ENCODE measurements at places on chromosomes 7 and 10.

DNA sequence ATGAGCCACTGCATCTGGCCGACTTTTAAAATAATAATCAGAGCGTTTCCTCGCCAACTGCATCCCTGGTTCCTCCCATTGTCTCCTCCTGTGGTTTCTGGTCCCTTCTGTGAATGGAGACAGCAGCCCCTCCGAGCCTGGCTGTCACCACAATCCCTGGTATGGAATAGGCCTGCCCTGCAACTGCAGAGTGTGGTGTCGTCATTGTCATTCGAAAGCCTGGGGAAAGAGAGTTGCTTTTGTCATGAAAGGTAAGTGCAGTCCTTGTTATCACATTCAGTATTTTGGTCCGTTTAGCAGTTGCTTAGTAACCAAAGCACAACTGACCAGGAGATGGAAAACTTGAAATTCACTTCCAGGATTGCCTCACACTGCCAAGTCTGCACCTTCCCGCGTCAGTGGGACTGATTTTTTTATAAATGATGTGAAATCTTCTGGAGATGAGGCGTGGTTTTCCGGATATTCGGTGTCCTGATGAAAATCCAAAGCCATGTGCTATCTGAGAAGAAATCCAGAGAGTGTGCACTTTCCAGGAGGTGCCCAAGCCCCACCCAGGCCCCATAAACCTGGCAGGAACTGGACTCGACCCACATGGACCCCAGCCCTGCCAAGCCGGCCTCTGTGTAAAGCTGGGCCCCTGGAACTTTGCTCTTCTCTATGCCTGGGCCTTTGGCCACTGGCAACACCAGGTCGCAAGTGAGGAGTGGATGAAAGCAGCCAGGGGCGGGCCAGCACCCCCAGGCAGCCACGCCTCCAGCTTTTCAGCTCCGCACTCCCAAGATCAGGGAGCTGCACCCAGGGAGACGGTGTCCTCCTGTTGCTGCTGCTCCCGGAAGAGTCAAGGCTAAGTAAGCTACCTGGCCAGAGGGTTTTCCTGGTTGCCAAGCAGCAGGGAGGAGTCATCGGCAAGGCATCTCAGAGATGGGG is 133.7 kb upstream of the SH2B2 start:
- no peak for DNase-seq

GRCh38 chr7:128233471-128233870 is 7.6 kb upstream of the LEP start:
- no peak for DNase-seq

DNA sequence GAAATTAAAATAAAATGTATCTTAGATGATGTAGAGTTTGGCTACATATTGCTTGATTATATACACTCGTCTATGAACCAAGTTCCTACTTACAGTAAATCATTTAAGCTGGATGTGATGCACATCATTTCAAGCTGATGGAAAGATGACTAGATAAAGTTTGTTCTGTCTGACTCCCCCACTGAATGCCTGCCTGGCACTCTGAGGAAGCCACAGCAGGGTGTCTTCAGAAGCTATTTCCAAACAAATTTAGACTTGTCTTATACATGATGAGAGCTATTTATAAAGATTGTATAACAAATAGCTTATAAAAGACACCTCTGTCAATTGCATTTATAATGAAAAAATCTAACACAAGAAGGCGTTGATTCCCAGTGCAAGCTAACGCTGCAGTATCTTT is 741.4 kb downstream of the MAGI2 start:
- DNase-seq: no peak

- no peak for DNase-seq
Observed at GRCh38 chr7:30655096-30655970, 26.9 kb downstream of the CRHR2 start.

- no peak for DNase-seq
Observed at GRCh38 chr7:4472728-4473127, 209.4 kb upstream of the FOXK1 start.

DNA sequence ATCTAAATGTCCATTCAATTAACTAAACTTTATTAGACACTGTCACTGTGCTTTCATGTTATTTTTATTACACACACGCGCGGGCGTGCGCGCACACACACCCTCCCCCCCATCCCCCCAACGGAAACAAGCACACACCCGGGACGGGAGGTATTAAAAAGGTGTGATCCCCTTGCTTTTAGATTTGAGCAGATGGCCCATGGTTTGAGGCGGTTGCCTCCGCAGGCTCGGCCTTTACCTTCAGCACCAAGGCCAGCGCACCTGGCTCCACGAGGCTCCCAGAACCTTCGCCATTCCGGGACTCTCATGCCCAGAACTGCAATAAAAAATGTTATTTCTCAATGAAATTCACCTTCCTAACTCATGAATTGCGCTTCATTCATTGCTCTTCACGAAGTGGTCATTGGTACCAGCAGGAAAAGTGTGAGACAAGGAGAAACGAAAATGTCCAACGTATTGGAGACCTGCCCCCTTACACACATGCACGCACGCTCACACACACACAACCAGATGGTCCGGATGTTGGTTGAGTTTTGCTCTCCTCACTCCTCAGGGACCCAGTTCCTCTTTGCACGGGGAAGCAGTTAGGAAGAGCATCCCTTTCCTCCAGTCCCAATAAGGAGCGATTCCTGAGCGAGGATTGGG is 20.8 kb upstream of the PTF1A start:
- no peak for DNase-seq

Data from HFFc6 (cell line).